ENCODE measurements at places on chromosomes 1 and 21.

- no peak for DNase-seq
Measured at GRCh38 chr1:12369258-12369657, 139.4 kb downstream of the VPS13D start.

GRCh38 chr1:117499071-117499470, 106.8 kb upstream of the TENT5C start:
- no peak for DNase-seq

- DNase-seq: no peak
Measured at GRCh38 chr1:204990059-204990664, 52.9 kb upstream of the CNTN2 start.

DNA sequence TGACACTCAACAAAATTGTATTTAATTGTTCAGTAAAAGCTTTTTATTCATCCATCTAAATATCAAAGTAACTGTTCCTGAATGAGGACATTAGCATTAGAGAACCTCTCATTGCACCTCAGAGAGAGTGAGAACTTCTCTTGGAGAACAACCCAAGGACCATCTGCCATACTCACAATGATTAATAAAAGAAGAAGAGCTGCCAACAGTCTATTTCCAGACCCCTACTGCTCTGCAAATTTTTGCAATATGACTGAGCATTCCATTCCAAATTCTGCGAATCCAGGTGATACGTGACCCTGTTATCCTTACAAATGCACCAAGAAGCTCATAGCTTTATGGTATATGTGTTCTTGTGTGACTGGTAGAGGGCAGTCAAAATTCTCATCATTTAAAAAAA, 422.5 kb downstream of the NEGR1 start:
- no peak for DNase-seq

DNA sequence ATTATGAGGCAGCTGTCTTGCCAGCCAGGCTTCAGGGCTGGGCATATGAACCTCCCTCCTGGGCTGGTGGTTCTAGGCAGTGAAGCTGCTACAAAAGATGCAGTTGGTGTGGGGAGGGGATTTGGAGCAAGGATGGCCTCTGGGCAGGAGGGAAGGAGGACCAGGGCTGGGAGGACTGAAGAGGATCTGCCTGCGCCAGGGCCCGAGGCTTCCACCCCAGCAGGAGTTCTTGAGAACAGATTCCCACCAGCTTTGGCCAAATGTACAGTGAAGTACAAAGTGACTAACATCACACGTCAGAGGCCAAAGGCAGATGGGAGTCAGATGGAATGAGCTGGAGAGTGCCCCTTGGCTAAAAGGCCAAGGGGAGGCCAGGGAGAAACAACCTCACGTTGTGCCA, 62.4 kb downstream of the DDX20 start:
- DNase-seq: no peak

DNA sequence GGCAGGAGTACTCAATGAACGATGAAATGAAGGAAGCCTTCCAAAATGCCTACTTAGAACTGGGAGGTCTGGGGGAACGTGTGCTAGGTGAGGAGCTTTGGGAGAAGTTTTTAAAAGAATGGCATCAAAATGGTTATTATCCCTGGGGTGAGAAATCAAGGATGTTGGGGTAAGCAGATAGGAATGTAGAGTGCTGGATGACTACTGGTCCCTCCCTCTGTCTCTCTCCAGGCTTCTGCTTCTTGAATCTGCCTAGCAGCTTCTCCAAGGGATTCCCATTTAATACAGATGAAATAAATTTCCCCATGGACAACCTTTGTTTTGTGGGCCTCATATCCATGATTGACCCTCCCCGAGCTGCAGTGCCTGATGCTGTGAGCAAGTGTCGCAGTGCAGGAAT, 19.0 kb upstream of the CASQ1 start:
- DNase-seq: no peak

DNA sequence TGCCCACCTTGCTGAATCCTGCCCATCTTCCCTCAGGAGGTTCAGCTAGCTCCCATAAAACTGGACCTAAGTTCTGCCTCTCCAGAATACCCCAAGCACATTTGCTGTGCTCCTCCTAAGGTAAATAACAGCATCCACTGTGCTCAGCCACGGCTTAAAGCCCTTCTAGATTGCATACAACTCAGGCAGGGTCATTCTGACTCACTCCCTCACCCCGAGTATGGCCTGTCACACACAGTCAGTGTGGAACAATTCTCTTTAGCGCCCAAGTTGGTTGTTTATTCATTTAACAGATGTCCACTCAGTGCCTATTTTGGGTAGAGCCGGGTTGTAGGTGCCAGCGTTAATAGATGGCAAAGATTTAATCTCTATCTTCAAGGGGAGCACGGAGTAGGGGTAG, 147.5 kb upstream of the EDN2 start:
- no peak for DNase-seq
